Occipital lobe (tissue), 3 donors: ENCODE measurements at places on chromosomes 5 and 9. TPM values are rescaled to one million over a fixed set of nuclear protein-coding genes. Genes with fewer than 3 reads are reported as not detected.

The IQGAP2 gene
- total RNA-seq = 20.7 TPM

The CATSPER3 gene
- 1.2 TPM for total RNA-seq

The PCDHA1 gene
- 6.6 TPM for total RNA-seq

DNA sequence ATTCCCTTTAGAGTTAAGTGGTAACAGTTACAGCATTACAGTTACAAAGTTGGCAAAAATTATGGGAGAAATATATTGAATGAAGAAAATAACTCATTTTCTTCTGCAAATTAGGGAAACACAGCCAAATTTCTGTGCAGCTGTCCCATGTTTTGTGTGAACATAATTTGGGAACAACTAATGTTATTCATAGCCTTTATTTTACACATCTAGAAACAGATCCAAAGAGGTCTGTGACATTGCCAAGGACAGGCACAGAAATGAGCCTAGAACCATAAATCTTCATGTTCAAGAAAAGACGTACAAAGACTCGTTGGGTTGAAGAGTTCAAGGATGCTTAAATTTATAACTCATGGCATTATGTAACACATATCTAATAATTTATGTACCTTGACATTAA is 114.1 kb upstream of the TXNDC8 start:
- no peak for DNase-seq

- DNase-seq = no peak
Observed at GRCh38 chr9:14941501-14942405, 31.5 kb upstream of the FREM1 start.

DNA sequence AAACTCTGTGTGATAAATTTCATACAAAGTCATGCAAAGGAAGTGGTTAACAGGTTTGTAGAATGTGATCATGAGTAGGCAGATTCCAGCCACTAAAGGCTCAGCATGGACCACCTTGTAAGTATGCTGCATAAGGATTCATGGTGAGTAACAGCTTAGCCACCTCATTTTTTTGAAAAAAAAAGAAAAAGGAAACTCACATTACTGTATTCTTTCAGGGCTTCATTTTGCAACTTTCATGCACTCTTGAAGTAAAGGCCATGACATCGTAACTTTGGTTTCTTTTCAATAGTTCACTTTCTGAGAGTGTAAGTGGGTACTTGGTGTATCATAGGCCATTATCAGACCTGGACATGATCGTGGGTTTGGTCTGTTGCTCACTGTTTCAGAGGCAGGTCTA is 175.1 kb downstream of the PCSK1 start:
- no peak for DNase-seq

DNA sequence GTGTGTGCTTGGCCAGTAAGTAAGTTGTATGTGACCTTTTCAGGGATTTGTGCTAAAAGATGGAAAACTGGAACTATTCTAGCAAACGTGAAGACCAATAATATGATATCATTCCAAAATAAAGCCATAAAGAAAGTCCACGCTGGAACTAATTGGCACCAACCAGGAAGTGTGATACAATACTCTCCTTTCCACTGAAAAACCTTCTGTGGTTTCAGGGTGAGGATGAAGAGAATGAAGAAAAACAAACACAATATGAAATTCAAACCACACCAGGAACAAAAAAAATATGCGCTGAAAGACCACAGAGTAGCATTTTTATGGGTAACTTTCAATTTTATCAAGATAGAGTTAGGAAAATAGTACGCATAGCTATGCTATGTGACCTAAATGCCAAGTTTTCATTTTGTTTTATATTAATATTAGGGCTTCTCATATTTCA is 105.8 kb downstream of the EFNA5 start:
- no peak for DNase-seq

The SLC45A2 gene
- 0.16 TPM for total RNA-seq

The OTULINL gene
- total RNA-seq = 32.6 TPM

- DNase-seq = no peak
Observed at GRCh38 chr9:108724652-108725051, 131.1 kb downstream of the ACTL7B start.

DNA sequence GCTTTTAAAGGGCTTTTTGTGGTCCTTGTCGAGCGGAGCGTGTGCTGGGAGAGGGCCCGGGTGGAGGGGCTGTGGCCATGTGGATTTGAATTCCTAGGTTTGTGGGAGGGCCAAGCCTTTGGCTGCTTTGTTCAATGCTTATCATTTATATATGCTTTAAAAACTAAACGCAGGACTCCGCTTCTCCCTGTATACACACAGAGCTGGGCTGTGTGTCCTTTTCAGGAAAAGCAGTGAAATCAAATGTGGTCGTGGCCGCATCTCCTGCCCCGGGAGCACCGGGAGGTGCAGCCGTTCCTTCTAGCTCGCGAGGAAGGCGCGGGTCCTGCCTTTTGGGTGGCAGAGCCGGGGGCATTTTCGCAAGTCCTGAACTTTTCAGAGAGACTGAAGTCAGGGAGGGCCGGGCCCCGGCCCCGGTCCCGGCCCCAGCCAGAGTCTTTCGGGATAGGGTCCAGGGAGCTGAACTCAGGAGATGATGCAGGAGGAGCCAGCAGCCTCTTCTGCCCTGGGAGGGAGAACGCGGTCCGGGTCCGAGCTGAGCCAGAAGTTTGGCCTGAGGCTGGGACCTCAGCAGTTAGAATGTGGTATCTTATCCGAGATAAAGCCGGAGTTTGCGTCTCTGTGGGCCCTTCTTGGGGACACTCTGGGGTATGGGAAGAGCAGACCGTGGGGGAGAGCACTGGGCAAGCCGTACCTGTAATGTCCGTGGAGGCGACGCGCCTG is 158.8 kb downstream of the C9orf152 start:
- DNase-seq = no peak

GRCh38 chr5:92687821-92688722 is 892.9 kb downstream of the NR2F1-AS1 start:
- no peak for DNase-seq

The GRIA1 gene
- total RNA-seq = 229 TPM

The EGR1 gene
- total RNA-seq = 2.8 TPM

DNA sequence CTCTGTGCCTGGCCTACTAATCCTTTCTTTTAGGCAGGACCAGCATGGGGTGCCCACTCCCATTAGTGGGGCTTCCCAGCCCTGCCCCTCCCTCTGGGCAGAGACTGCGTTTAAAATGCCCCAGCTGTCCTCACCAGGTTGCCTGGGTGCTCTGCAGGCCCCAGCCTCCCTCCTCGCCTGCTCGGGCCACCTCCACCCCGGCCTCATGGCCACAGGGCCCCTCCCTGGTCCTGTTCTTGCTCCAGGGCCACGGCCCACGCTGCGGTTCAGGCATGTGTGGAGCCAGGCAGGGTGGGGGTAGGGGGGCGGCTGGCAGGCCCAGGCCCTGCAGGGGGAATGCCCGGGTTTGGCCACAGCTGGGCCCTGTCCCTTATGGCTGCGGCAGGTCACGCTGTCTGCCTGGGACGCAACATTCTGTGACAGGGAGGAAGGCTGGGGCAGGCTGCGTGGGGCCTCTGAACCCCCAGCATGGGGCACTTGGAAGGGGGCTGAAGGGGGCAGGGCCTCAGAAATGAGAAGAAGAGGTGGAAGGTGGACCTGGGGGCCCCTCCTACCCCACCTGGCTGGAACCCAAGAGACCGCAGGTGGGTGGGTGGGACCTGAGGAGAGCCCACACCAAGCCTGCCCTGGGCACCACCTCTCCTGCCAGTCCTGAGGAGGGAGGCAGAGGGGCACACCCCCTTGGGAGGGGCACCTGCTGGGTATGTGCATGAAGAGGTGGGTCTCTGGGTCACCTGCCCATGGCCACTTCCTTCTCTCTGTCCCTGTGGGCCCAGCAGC is at the start of gene LCN12:
Gene LCN12, plus strand, starts transcription at position 733 of the 780 bp plus-strand sequence. CDS start 55 bp downstream, outside the sequence.
- DNase-seq = no peak

- no peak for DNase-seq
Observed at GRCh38 chr5:135745897-135746500, 88.5 kb upstream of the SLC25A48 start.

The CBY3 gene
- not detected for total RNA-seq

The UBE2B gene
- total RNA-seq = 83.4 TPM

The PPP1R26 gene
- 38.5 TPM for total RNA-seq

DNA sequence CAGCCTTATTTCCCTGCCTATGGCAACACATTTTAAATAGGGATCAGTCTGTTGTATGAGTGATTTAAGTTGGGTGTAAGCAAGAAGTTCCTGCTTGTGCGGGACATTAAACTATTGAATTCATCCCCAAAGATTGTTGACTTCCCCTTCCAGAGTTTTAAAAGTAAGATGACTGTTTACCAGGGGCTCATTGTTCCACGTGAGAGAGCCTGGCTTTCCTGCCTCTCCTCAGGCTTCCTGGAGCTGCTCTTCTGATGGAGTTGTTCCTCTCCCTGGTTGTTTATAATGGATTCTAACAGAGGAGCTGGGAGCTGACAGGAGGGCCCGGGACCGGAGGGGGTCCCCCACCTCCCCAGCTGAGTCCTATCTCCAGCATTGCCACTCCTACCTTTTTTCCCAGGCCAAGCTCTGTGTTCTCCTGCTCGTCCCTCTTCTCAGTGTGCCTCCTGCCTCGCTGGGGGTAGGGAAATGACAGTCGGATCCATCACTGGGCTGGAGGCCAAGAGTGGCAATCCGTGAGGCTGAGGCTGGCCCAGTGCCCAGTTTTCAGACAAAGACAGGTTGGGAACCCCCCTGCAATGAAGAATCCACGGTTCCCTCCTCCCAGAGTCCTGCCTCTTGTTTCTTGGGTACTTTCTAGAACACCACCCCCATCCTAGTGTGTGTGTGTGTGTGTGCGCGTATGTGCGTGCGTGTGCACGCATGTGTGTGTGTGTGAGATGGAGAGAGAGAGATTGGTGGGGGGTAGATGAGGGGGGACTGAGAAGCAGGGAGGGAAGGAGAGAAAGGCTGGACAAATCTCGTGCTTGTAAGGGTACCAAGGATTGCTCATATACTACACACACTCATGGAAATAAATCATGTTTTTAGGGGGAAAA is 123.7 kb upstream of the NFIB start:
- DNase-seq = no peak

DNA sequence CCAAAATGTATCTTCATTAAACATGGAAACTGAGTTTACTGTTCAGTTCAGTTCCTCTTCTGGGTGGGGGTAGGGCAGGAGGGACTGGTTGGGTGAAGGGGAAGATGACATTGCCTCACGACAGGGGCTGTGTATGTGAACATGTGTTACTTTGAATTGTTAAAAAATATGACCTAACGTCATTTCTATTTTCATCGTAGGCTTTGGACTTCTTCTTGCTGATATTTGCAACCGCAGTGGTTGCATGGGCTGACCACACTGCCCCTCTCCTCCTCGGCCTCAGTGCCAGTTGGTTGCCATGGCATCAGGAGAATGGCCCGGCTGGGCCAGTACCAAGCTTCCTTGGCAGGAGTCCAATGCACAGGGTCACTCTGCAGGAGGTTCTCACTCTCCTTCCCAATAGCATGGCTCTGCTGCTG is 41.5 kb downstream of the HACD4 start:
- DNase-seq = peak; percentile 35

The NTRK2 gene
- 266 TPM for total RNA-seq

- DNase-seq = no peak
Observed at GRCh38 chr5:96279801-96280542, 153.1 kb downstream of the PCSK1 start.

The MOB3B gene
- 6.2 TPM for total RNA-seq

- no peak for DNase-seq
Observed at GRCh38 chr9:82681809-82682208, 381.1 kb downstream of the RASEF start.

DNA sequence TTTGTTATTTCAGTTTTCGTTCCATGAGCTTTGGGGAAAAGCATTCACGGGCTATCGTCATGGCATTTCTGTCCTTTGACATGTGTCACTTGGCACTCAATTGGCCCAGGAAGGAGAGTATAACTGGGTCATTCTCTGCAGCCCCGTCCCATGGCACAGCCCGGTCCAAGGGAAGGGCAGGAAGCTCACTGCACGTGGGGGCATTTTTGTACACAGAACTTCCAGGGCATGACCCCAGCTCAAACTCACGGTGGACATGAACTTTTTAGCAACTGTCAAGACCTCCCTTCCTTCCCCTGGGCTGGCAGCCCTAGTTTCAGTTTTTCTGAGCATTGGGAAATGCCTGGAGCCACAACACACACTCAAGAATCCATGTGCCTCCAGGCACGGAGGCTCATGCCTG is 161.6 kb upstream of the PANK3 start:
- no peak for DNase-seq

DNA sequence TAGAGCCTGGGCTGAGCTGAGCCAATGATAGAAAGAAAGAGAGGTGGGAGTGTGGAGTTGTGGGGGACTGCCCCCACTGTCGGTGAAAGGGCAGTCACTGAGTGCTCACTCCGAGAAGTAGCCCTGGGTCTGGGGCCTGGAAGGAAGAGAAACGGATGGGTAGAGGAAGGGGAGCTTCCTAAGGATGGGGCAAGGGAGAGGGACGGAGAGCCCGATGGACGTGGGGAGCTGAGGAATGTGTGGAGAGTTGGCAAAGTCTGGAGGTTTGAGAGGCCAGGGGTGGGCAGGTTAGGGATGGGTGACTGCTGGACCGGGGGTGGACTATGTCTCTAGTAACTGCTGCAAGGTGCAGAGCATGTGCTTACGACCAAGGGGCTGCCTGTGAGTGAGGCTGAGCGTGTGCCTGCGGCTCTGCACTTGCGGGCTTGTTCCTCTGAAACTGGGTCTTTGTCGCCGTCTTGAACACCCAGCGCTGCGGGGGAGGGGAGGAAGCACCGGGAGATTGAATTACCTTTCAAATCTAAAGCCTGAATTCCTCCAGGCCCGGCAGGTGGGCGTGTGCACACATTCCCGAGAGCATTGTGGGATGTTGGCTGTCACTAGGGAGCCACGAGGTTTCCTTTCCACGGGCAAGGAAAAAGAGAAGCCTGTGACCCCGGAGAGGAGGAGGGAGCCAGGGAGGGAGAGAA is 76.4 kb upstream of the ARAP3 start:
- peak; percentile 38 for DNase-seq

DNA sequence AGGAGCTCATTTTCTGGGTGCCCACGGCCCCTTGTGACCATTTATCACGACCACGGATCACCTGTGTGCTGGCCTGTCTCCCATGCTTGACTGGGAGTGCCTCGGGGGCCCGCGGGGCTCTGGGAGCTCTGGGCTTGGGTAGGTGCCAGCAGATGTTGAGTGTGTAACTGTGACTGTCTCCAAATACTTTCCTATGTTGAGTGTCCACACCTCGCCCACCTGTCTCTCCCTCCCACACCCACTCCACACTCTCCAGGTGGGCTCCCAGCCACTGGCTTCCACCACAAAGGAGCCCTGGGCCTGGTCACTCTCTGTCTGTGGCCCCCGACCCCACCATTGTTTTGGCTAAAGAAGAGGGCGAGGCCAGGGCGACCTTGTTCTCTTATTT is 196.4 kb downstream of the CDK5RAP2 start:
- no peak for DNase-seq

GRCh38 chr5:114438471-114438870 is 76.6 kb downstream of the KCNN2 start:
- DNase-seq = no peak

The NR2F1 gene
- total RNA-seq = 121 TPM

- DNase-seq = no peak
Observed at GRCh38 chr5:113117543-113118115, 141.0 kb downstream of the DCP2 start.

DNA sequence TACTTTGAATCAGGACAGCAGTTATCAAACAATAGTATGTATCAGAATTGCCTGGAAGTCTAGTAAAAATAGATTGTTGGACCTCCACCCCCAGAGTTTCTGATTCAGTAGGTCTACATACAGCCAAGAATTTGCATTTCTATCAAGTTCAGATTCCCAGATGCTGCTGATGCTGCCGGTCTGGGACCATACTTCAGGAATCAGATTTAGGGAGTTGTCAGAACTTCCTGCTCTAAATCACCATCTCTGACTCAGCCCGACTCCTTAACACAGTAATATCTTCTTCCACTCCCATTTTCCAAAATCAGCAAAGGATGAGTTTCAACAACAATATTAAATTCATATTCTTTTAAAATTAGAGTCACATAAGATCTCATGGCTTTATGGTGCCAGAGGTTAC is 227.2 kb upstream of the TMEM161B start:
- no peak for DNase-seq
